Kidney (tissue), 22 donors: ENCODE measurements at places on chromosomes 13 and 19. TPM values are rescaled to one million over a fixed set of nuclear protein-coding genes. Genes with fewer than 3 reads are reported as not detected.

Gene HSH2D
- total RNA-seq, result 7.7 TPM

GRCh38 chr19:46365561-46365960 is 18.7 kb downstream of the PPP5C start:
- DNase-seq, result no peak

Gene PCSK4
- 5.3 TPM for total RNA-seq

Gene RHPN2
- 50.3 TPM for total RNA-seq

- peak; percentile 22 for DNase-seq
These were observed 765.2 kb downstream of the SLITRK1 start for GRCh38 chr13:83117046-83117445.
